ENCODE measurements at places on chromosomes 2 and 18. TPM values are rescaled to one million over a fixed set of nuclear protein-coding genes. Genes with fewer than 3 reads are reported as not detected.

CTLA4 gene
- total RNA-seq, result not detected

- no peaks in the 10 kb centered on the region for H3K36me3 ChIP-seq
- H3K27me3 ChIP-seq, result no peaks in the 10 kb centered on the region
- DNase-seq, result no peak
- H3K4me1 ChIP-seq, result no peaks in the 10 kb centered on the region
- no peak overlapping the region for H3K4me3 ChIP-seq
Measured at GRCh38 chr2:24844023-24844685, 50.9 kb downstream of the CENPO start.

DNA sequence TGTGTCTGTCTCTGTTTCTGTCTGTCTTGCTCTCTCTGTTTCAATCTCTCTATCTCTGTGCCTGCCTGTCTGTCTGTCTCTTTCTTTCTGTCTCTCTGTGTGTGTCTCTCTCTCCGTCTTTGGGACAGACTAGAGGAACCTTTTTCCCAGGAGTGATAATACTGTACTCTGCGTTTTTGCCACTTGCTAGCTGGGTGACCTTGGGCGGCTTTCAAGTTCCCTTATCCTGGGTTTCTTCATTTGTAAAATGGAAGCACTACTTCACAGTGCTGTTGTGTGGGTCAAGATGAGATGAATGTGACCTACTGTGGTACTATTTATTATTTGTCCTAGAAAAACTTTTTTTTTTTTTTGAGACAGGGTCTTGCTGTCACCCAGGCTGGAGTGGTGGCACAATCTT is 42.4 kb downstream of the HPCAL1 start:
- H3K36me3 ChIP-seq, result no peaks in the 10 kb centered on the region
- no peak for DNase-seq
- H3K27me3 ChIP-seq, result no peaks in the 10 kb centered on the region
- H3K4me1 ChIP-seq, result peaks cover 19% of the 10 kb centered on the region
- H3K4me3 ChIP-seq, result no peak overlapping the region
- H3K27ac ChIP-seq, result no peak overlapping the region

DNA sequence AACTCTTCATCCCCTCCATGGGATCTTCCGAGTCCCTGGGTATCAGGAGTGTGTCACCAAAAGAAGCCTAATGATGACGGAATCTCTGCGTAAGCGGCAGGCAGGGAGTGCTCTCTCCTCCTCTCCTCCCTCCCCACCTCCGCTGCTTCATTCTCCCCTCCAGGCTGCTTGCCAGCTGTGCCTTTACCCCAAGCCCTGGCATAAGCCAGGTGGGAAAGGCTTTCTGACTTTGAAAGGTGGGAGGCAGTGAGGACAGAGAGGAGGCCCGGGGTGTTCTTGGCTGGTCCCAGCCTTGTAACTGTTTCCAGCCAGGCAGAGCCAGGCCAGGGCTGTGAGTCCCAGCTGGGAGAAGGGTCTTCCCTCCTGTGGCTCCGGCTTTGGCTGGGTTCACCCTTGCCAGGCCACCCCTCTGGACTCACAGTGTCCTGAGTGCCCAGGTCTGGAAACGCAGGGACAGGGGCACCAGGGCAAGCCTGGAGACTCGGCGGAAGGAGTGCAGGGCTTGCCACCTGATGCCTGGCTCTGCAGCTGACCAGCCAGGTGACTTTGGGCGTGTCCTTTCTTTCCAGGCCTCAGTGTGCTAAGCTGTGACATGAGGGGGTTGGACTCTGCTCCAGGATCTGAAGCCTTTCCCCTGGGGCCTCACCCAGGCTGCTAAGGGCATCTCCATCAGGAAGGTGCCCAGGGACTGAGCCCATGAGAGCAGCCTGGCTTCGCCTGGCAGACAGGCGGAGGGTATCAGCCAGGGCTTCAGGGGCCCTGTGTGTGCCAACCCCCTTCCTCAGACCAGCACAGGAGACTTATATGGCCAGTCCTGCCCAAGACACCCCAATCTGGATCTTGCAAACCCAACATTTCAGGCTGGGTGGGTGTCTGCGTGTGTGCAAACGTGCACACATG is 32.7 kb upstream of the HPCAL1 start:
- no peaks in the 10 kb centered on the region for H3K27me3 ChIP-seq
- no peaks in the 10 kb centered on the region for H3K36me3 ChIP-seq
- no peak overlapping the region for H3K27ac ChIP-seq
- H3K4me3 ChIP-seq, result no peak overlapping the region
